ENCODE measurements at places on chromosomes 3 and 15.

- peak; percentile 89 for DNase-seq
Measured at GRCh38 chr15:73633991-73634495, 854 bp upstream of the NPTN start.

- no peak for DNase-seq
Measured at GRCh38 chr15:40768521-40769273, 1.1 kb upstream of the C15orf62 start.

DNA sequence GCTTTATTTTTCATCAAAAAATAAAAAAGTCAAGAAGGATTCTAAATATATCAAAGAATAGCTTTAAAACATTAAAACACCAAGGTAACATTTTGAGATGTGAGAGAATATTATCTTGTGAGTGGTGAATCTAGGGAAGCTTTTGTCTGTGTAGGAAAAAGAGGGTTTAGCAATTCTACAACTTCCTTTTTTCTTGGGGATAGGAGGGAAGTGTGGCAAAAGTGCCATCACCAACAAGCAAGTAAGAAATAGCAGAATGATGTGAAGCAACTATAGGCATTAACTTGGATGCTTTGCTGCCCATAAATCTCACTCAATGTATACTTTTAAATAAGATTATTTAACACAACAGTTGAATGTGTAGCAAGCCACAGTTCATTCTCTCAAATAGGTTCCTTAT, 57.8 kb upstream of the SUCLG2 start:
- no peak for DNase-seq

DNA sequence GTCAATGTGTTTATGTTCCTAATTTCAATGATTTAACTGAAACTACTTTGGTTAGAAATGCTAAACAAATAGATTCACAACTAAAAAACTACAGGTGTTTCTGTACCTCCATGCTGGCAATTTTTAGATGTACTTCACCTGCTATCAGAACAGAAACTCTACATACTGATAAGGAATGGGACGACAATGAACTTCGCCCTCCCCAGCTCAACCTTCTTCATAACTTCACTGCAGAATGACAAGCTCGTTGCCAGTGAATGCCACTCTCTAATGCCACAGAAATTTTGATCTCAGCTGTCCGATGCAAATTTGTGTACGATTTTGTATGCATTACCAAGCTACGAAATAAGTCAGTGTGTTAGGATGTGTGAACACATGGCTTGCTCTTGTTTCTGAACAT, 133.4 kb downstream of the FOXP1 start:
- DNase-seq = no peak

DNA sequence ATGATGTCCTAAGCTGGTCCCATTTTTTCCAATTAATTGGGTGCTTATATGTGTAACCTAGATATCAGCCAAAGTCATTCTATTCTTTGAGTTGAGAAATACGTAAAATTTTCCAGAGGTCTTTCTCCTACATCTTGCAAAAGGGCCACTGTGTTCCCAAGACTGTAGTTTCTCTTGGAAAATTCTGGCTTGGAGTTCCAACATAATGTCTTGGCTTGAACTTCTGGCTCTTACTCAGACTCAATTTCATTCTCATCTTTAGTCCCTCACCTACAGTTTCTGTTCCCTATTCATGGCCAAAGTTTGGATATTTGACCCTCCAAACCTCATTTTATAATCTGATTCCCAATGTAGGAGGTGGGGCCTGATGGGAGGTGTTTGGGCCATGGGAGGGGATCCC, 201.4 kb upstream of the ARHGEF26 start:
- DNase-seq = no peak

GRCh38 chr15:63447017-63447676, 57.2 kb upstream of the USP3 start:
- no peak for DNase-seq

GRCh38 chr3:62843508-62843907, 31.7 kb downstream of the CADPS start:
- no peak for DNase-seq

DNA sequence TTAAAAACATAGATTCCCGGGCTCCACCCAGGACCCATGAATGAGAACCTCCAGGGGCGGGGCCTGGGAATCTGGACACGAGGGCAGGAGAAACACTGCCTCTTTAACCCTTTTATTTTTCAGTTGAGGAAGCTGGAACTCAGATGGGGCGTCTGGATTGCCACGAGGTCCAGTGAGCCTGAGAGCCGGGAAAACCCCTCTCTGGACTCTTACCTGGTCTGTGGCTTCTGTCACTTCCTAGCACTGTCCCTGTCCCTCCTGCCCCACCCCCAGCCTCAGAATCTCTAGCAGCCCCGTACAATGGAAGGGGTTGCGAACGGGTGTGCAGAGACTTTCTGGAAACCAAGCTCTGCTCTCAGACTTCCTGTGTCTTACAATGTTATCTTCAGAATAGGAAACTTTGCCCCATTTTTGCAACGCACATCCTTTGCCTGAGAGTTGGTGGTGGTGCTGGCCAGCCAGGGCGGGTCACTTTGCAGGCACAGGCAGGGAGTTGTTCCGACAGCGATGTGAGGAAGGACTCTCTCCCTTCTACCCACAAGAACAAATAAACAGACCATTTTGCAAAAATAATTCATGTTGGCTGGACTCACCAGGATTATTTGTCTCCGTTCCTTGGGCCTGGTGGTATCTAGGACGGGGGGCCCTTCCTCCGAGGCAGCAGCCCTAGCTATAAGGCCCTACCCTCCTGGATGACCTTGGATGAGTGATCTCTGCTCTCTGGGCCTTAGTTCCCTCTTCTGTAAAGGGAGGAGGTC, 59.1 kb downstream of the SMAD6 start:
- no peak for DNase-seq

DNA sequence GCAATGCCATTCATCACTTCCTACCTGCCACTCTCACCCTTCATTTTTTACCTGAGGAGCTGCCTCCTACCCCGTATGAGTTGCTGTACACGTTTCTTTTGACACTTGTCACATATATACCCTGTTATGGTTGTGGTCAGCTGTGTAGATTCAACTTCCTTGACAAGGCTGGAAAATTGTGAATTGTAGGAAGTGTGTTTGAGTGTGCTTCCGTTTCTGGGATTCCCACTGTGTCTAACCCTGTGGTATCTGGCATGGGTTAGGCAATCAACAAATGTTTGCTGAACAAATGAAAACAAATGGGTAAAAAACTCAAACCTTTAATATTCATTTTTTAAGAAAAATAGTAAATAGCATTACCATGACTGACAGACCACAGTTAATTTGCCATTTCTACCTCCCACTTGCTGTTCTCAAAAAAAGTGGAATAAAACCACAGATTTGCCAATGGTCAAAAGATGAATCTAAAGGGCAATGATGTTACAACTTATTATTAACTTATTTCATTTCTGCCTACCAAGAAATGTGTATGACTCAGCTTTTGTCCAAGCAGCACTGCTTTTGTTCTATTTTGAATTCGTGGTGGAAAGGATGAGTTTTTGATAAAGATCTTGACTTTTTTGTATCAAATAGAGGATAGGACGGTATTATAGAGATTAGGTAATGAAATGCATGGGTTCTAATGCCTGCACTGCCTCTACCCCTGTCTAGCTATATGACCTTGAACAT, 404.6 kb downstream of the LPP start:
- DNase-seq = peak; percentile 47

DNA sequence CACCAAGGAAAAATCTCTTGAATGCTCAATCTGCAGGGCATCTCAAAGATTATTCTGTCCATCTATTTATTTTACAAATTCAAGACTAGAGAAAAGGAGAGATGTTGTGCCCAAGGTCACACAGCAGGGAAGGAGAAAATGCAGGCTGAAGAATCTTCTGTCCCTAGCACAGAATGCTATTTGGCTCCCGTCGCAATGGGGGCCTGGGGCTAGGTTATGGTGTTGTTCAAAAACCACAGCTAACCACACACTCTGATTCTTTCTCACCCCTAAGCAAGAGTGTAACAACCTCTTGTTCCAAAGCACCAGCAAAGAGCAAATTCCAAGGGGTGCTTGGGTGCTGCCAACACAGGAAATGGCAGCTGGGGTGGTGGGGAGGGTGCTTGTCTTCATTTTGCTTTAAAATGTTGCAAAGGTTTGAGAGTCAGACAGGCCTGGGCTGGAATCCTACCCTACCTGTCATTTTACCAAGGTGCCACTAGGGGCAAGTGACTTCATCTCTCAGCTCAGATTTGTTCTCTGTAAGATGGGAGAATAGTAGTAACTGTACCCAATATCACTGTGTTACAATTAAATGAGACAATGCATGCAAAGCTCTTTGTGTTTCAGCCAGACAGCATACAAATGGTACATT, 112.5 kb downstream of the ADAMTS9 start:
- DNase-seq = peak; percentile 32

DNA sequence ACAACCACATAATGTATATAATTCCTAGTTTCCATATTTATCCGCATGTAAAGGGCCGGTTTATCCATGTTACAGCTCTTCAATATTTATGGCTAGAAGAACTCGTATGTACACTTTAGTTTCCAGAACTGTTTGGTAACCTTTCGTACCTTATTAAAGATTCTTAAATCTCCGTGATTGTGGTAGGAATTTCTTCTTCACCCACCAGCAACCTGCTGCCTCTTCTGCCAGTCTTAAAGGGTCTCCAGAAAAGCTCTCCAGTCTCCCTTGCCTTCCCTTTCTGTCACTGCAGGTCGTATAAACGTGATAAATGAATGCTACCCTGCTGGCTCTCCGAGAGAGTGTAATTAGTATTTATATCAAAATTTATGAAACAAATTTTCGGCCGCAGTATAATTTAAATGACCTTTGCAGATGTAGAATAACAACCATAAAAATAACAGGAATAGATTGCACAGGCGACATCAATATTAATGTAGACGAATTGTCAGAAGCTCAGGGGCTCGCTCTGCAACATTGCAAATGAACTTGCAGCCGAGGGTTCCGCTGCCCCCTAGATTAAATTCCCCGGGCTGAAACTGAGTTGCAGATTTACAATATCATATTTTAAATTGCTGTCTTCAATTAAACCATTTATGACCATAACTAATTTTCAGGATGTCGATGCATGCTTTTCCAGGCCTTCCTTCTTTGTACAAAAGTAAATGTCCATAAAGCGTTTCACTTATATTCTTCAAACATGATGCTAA, 5.4 kb downstream of the ZIC1 start:
- no peak for DNase-seq

- no peak for DNase-seq
Measured at GRCh38 chr3:196932600-196932999, 9.7 kb downstream of the NCBP2 start.

GRCh38 chr3:15611018-15611417, 9.5 kb downstream of the BTD start:
- DNase-seq = no peak

DNA sequence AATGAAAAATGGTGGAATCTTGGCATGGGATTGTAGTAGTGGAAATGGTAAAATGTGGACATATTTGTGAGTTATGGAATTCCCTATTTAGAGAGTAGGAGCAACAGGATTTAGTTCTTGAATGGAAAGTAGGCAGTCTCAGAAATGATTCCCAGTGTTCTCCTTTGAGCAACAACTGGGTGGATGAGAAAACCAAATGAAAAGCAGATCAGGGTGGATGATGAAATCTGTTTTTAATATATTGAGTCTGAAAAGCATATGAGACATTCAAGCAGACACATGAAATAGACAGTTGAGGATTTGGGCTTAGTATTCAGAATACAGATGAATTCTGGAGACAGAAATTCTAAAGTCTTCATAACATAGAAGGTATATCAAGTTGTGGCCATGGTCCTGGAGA, 451.3 kb downstream of the LPP start:
- peak; percentile 68 for DNase-seq

DNA sequence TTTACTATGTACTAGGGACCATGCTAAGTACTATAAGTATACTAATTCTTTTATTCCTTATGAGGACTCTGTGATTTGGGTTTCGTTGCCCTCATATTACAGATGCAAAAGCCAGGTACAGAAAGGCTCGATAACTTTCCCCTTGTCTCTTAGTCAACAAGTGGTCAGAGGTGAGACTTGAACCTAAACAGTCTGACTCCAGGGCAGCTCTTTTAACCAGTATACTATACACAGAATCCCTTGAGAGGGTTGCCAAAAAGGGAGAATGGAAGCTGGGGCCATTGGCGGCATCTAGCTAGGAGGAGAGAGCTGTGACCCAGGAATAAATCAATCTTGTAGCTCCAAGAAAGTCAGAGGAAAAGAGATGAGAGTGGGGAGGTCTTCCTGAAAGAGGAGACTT, 92.4 kb downstream of the TOP2B start:
- DNase-seq = no peak

DNA sequence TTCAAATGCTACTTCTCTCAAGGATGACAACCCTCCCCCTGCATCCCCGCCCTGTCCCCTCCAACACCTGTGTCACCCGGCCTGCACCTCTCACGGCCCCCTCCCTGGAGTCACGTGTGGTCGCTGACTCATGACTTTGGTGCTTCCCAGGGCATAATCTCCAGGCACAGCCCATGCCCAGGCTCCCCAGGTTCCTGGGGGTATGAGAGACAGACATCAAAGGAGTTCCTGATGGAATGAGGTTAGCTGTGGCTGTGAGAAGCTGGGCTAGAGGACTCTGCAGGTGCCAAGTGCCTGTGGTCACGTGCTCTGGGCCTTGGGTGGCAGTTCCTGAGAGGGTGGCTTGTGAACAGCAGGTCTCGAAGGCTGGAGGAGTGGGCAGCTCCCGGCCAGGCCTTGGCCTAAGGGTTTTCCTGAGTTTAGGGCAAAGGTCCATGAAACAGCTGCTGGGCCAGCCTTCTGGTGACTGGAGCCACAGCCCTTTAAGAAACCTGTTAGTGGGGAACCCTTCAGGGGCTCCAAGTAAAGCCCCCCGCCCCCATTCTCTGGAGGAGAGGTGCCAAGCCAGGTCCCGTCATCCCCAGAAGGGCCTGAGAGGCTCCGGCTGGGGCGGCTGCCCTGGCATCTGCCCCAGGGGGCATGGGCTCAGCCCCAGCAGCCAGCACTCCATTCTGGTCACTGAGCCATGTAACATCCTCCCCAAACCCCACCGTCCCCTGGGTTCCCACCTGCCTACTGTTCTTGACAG, 230.0 kb downstream of the XXYLT1 start:
- no peak for DNase-seq

GRCh38 chr15:58924327-58924726, 9.2 kb downstream of the SLTM start:
- peak; percentile 52 for DNase-seq

DNA sequence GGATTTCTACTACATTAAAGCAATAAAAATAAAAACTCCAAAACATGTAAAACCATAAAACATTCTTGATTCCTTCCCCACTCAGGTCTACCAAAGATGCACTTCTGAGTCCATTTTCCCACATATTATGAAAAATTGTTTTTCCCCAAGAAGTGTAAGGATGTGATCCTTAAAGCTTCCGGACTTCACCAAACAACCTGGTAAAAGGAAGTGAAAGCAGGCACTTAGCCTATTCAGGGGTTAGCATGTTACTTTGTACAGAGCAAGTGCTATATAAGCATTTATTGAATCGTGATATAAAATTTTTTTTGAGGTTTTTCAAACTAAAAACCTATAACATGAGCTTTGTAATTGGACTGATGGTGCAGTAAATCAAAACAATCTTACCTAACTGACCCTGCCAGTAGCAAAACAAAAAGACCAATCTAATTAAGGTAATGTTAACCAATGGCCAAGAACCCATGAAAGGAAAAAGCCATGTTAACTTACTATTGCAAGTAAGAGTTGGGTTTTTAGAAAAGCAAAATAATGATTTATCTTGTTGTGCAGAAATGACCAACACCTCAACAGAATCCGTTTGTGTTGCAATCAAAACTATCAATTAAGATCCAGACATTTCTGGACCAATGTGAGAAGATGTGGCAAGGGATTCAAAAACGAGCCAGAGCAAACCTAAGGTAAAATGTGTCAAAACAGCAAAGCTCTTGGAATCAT, 1.8 kb downstream of the SETD2 start:
- DNase-seq = no peak

Data from foreskin fibroblast (primary cell).